ENCODE measurements at places on chromosomes 6 and 20.

GRCh38 chr20:22438926-22439325 lies 145.4 kb downstream of the FOXA2 start:
- DNase-seq = no peak

GRCh38 chr6:106206905-106207304 lies 118.7 kb downstream of the ATG5 start:
- DNase-seq = no peak

- DNase-seq = no peak
Observed at GRCh38 chr6:122648726-122649125, 38.5 kb downstream of the PKIB start.

DNA sequence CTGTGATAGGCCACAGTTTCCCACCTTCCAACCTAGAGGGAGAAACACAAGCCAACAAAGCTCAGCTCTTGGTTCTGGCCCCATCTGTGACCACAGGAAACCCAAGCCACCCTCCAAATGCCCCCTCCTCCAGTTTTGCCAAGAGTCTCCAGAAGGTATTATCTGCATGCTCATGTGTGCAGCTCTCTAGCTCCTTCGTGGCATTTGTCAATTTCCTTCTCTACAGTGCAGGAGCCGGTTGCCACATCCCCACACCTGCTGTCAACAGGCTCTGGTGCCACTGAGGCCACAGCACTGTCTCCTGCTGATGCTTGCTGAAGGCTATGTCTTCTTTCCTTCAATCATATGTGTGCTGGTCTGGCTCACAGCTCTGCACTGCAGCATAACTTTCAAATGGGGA lies 177.2 kb downstream of the CLIC5 start:
- DNase-seq = no peak
